ENCODE measurements at places on chromosomes 5 and 9. TPM values are rescaled to one million over a fixed set of nuclear protein-coding genes. Genes with fewer than 3 reads are reported as not detected.
A peak's percentile ranks its signal among the peaks of the same experiment; 100 is the strongest.

The WNT8A gene
- total RNA-seq: not detected

The TXN gene
- 158 TPM for total RNA-seq

The FBXO38 gene
- 37.5 TPM for total RNA-seq

The MARCOL gene
- not detected for total RNA-seq

The OBP2B gene
- total RNA-seq: not detected

The NXNL2 gene
- 1.9 TPM for total RNA-seq

The KLF9 gene
- 40.9 TPM for total RNA-seq

The NOXA1 gene
- total RNA-seq: 36.7 TPM

The CDH6 gene
- total RNA-seq: 75.9 TPM

The CORO2A gene
- total RNA-seq: 129 TPM

The GRIN1 gene
- total RNA-seq: 0.83 TPM

The ADAMTS16 gene
- total RNA-seq: 0.78 TPM

GRCh38 chr5:42507451-42508097, 84.3 kb downstream of the GHR start:
- DNase-seq: no peak

GRCh38 chr9:130918826-130919558, 20.1 kb downstream of the FIBCD1 start:
- no peak for DNase-seq

DNA sequence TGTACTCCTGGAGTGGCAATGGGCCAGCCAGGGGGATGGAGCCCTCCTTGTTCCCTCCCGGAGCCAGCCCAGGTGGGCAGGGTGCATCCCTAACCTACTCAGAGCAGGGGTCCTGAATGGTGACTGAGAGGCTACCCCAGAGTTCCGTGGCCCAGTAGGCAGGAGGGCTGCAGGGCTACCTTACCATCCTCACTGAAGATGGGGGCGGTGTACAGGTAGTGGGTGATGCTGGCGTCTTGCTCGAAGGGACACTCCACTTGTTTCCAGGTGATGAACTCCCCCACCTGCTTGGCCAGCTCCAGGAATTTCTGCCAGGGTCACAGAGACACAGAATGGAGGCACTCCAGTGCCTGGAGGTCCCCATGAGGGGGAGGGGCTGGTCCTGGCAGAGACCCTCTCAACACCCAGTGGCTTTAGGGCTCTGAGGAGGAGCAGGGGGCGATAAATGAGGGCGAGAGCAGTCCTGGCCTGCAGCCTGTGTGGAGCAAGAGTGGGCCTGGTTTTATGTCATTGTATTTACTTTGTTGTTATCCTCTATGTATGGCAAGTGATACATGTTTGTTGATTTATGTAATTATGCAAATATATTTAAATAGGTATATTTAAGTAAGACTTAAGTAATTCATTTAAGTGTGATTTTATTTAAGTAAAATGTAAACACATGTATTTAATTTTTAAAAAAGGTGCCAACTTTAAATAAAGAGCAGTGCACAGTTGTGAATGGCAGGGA, 39.9 kb upstream of the RNF130 start:
- DNase-seq: no peak

DNA sequence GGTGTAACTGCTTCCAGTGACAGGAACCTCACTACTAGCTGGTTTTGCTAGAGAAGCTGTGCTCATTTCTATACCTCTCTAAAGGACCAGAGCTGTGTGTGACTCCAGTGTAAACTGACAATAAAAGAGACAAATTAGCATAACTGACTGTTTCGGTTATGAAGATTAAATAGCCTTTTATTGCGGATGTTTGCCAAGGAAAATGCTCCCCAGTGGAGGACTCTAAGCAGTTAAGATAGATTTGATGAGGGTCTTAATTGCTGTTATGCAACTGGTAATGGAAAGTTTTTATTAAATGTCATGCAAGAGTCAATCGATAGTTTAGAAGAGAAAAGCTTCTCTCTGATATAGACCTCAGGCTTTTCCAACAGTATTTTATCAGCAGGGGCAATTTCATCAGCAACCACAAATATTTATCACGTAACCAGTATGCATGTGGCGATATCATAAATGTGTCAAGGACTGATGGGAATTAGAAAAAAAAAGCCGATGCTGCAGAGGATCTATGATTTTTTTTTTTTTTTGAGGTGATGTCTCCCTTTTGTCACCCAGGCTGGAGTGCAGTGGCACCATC, 275.2 kb upstream of the DMAC1 start:
- no peak for DNase-seq

GRCh38 chr9:69027355-69028097, 8.0 kb upstream of the FXN start:
- peak; percentile 35 for DNase-seq

DNA sequence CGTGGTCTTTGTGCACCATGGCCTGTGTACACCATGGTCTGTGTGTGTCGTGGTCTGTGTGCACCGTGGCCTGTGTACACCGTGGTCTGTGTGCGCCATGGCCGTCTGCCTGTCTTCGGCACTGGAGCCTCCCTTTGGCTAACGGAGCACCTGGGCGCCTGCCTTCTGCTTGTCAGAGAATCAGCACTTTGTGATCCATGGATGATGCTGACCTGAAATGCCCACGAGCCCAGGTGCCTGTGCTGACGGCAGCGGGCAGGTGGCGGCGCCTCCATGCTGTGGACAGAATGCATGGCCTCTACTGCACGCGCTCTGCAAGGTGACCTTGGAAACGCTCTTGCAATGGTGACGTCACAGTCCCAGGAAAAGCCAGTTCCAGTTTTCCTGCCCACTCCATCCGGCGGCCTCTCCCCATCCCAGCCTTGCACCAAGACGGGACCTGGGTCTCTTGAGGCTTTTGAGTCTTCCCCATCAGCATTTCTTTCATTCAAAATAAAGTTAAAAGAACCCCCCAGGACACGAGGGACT, 14.6 kb downstream of the LCN9 start:
- DNase-seq: no peak

GRCh38 chr5:17379100-17379951, 118.7 kb upstream of the TAF11L2 start:
- no peak for DNase-seq

GRCh38 chr5:104955479-104955878, 1392.9 kb upstream of the NUDT12 start:
- no peak for DNase-seq

- no peak for DNase-seq
These were observed 98.3 kb downstream of the F2RL2 start for GRCh38 chr5:76524868-76525267.

- no peak for DNase-seq
These were observed 60.1 kb upstream of the UBAC1 start for GRCh38 chr9:136021171-136021871.

- DNase-seq: no peak
These were observed 164.4 kb upstream of the SLC12A2 start for GRCh38 chr5:127919006-127919796.

GRCh38 chr5:148765061-148765460, 61.4 kb upstream of the ADRB2 start:
- no peak for DNase-seq

GRCh38 chr9:33137781-33138264, 29.3 kb downstream of the B4GALT1 start:
- DNase-seq: no peak

GRCh38 chr5:173919443-173919842, 31.3 kb downstream of the CPEB4 start:
- no peak for DNase-seq

GRCh38 chr5:52909192-52909591, 80.0 kb upstream of the ITGA2 start:
- DNase-seq: no peak

GRCh38 chr9:72721067-72721466, 199.7 kb downstream of the TMC1 start:
- DNase-seq: no peak

DNA sequence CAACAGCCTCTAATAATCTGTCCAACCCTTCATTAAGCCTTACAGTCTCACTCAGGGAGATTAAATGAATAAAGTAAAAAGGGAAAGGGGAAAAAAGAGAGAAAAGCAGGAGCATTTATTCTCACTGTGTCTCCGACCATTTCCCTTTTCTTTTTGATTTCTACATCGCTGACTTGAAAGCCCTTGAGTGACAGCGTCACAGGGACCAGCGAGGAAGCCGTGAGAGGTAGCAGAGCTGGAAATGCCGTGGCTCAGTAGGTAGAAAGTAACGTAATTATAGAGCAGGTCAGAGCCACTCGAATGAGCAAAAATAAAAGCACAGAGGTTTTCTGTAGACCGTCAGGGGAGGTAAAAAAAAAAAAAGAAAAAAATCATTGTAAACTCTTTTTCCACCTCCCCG, 52.4 kb downstream of the ASS1 start:
- no peak for DNase-seq

- no peak for DNase-seq
These were observed 199.4 kb upstream of the NFIL3 start for GRCh38 chr9:91623004-91623403.

DNA sequence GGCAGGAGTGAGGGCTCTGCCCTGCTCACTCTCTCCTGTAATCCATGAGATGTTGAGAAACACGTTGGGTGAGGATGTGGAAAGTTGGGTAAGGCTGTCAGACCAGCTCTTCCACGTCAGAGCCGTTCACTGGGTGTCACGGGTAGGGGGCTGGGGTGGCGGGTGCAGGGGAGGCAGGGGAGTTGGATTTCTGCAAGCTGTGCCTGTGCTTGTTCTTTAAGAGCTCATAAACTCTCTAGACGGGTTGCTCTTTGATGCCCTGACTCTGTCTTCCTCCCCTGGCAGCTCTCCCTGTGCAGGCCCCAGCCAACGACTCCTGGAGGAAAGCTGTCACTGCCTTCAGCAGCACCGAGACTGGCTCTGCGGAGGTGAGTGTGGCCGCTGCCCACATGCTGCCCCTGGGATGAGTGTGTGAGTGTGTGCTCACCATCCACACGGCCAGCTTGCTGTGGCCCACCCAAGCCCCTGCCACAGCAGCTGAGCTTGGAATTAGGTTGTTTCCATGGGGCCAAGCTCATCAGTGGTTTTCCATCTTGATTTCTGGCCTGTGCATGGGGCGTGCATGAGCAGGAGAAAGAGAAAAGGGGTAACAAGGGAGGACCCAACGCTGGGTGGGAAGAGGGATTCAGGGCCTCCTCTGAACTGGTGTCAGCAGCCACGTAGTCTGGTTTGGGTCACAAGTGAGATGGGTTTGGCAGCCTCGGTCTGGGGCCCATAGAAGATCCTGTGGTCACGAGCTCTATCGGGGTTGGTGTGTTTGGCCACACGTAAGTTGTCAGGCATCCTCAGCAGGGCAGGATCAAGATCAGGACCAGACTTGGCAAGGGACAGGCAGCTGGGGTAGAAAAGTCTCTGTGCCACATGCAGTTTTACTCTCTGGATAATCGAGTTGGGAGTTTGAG, 21.0 kb upstream of the POMT1 start:
- no peak for DNase-seq

GRCh38 chr5:151947931-151948608, 23.4 kb upstream of the GLRA1 start:
- no peak for DNase-seq

GRCh38 chr5:139390639-139391569, 1.2 kb upstream of the MZB1 start:
- DNase-seq: no peak

DNA sequence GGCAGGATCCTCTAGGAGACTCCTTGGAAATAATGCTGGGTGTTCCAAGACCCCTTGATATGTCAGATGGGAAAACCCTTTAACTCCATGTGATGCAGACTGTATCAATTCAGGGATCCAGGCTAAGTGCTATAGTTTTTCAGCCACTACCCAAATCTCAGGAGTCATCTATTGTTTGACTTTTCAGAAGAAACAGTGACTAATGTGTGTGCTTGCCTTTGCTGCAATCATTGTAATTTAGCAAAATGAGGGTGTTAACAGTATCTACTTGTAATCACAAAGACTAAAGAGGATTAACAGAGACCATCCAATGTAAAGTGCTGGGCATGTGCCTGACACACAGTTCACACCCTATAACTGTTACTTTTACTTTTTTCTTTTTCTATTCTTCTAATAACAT, 309.6 kb upstream of the RFX3 start:
- no peak for DNase-seq

DNA sequence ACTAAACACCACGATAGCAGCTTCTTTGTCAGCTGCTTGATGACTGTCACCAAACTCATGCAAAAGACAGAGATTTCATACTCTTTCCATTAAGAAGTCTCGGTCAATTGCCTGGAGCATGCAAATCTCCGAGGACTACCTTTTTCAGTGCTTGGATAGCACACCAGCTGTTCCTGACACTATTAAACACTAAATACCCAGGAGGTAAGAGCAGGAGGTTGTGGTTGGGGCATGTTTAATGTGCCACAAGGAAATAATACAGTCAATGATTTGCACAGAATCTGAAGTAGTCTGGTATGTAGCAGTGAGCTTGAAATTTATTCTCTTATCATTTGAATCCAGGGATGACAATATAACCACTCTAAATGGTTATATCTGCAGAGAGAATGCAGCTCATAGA, 996.2 kb downstream of the CDH12 start:
- DNase-seq: no peak

DNA sequence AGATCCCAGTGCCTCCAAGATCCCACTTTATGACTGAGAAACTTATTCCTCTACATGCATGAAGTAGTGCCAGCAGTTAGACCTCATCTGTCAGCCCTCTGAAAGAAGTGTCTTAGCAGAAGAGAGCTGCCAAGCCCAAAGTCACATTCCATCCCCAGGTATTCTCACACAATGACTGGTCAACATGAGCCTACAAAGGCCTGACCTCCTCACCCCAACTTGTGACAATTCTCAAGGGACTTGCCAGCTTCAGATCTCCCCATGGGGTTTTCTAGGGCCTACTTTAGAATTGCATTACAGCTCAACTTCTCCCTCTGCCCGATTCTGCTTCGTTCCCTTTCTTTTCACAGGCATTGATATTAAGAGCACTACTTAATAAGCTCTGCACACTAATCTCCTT, 393.8 kb upstream of the SLC30A5 start:
- DNase-seq: no peak

DNA sequence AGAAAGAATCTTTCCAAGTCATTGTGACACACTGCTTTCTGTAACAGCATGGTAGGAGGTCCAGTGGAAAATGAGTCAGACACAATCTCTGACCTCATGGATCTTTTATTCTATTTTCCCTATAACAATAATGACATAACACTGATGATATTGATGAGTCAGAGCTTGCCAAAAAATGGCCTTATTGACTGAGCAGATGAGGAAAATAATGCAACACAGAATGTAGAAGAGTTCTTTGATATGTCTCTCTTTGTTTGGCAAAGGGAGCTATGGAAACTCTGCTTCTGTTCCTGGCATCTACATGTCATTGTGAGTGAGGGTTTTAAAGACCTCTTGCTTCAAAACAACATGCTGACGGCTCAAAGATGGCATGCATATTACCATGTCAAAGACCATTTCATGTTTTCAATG, 443.1 kb upstream of the ZNF608 start:
- DNase-seq: no peak
